AML-193 (cell line): ENCODE measurements at places on chromosomes 11 and 22.
A peak's percentile ranks its signal among the peaks of the same experiment; 100 is the strongest.

DNA sequence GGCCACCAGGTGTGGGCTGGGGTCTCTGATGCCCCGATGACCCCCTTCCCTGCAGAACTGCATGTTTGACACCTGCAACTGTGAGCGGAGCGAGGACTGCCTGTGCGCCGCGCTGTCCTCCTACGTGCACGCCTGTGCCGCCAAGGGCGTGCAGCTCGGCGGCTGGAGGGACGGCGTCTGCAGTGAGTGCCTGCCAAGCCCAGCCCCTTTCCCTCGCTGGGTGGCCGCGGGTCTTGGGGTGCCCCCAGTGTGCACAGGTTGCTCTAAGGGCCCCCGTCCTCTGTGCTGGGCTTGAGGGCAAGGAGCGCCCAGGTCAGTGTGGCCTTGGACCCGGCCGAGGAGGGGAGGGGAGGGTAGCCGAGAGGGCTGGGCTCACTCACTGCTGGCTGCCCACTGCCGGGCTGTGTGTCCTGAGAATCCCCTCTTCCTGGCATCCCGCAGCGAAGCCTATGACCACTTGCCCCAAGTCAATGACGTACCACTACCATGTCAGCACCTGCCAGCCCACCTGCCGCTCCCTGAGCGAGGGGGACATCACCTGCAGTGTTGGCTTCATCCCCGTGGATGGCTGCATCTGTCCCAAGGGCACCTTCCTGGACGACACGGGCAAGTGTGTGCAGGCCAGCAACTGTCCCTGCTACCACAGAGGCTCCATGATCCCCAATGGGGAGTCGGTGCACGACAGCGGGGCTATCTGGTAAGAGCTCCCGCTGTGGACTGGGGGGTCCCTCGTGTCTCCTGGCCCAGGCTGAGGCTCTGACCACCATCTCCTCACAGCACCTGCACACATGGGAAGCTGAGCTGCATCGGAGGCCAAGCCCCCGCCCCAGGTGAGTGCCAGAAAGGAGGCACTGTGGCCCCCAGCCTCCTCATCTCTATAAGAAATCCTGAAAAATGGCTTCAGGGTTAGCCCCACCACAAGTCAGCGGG is 17.0 kb downstream of the MUC5AC start:
- DNase-seq = no peak

- DNase-seq = no peak
Measured at GRCh38 chr11:46047520-46047919, 73.7 kb downstream of the PHF21A start.

GRCh38 chr11:37597776-37598175 is 999.7 kb upstream of the RAG2 start:
- DNase-seq = no peak

GRCh38 chr11:59753650-59754493 is 1.3 kb upstream of the STX3 start:
- DNase-seq = peak; percentile 65

DNA sequence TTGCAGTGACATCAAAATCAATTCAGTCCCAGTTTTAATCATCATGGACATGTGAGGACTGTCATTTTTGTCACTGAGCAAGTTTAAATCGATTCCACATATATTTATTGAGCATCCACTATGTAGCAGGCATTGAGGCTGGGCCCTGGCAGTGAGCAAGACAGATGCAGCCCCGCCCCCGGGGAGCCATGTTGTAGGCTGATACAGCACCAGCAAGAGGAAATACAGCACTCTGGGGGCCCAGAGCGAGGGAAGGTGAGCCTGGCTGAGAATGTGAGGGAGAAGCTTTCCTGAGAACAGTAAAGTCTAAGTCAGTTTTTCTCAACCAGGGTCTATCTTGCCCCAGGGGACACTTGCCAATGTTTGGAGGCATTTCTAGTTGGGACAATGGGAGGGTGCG is 108.6 kb upstream of the ASPHD2 start:
- no peak for DNase-seq

GRCh38 chr11:59754859-59755700 is at the start of gene STX3:
STX3 (plus strand) TSS chr11:59755376; CDS start chr11:59755606, 230 bp downstream.
- peak; percentile 30 for DNase-seq

DNA sequence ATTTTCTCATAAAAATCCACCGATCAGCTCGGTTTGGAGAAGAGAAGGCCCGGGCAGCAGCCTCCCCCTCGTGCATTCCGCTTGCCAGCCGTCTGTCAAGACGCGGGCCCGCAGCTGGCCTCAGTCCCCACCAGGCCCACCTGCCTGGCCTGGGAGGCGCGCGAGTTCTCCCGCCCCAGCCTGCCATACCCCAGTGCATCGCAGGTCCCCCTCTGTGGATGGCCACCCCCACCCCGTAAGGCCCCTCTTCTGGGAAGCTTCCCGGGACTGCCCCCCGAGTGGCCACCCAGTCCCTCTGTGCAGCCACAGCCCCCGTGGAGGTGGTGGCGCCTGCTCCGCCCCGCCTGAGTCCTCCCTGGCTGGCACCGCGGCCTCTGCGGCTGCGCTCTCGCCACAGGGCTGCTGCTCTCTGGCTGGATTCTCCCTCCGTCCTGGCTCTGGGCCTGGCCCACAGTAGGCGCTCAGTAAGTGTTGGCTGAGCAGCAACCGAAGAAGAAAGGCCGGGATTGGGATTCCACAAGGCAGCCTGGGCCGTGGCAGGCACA is 74.0 kb upstream of the TCF20 start:
- DNase-seq = no peak
